EL (cell line): ENCODE measurements at places on chromosomes 1 and 21.

DNA sequence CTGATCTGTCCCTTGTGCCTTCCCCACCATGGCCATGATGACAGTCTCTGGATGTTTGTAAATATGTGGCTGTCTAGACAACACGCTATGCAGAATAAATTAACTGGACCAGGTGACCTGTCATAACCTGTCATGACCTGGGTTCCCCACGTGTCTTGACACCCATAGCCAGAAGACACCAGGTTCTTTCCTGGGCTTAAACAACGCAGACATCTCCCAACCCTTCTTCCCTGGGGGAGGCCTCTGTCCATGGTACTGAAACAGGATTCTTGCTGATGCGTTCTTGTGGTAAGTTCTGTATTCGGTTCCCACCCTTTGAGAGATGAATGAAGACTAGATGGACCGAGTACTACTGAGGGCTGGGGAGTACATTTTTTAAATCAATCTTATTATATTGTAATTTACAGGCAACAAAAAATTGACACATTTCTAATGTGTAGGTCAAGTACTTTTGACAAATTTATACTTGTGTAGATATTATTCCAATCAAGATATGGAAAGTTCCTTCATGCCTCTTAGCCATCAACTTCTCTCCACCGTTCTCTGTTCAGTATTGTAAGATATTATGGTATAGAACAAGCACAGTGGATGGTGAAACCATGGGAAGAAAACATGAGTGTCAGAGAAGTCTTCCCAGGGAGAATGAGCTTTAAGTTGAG is 738.8 kb downstream of the PTPRU start:
- peak; percentile 45 for DNase-seq

DNA sequence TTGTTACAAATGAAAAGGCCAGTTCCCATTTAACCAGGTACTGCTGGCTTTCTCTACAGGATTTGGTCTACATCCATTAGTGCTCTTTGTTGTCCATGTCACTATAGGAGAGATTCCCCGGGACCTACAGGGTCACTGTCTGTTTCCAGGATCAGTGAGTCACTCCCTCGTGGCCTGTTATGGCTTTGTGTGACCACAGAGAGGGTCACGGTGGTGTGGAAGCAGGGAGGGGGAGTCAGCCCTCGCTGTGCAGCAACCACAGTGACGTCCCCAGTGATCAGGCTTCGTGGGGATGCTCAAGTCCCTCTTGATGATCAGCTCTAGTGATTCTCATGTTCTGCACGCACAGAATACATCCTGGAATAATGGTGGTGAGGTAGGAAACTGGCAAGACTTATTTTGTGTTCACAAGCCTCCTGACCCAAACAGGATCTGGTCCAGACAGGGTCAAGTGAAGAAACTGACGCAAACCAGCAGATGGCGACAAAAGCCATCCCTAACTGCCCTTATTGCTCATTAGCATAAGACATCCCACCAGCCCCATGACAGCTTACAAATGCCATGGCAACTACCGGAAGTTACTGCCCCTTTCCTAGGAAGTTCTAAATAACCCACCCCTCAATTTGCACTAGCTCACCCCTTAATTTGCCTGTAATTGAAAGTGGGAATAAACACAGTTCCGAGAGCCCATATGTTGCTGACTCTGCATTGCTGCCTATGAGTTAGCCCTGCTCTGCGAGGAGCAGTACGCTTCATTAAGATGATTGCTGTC is 98.5 kb downstream of the DISC1 start:
- DNase-seq: peak; percentile 56

GRCh38 chr1:117671781-117672501 is 66.1 kb downstream of the TENT5C start:
- no peak for DNase-seq

- peak; percentile 67 for DNase-seq
Measured at GRCh38 chr1:159091607-159092031, 15.1 kb upstream of the AIM2 start.

DNA sequence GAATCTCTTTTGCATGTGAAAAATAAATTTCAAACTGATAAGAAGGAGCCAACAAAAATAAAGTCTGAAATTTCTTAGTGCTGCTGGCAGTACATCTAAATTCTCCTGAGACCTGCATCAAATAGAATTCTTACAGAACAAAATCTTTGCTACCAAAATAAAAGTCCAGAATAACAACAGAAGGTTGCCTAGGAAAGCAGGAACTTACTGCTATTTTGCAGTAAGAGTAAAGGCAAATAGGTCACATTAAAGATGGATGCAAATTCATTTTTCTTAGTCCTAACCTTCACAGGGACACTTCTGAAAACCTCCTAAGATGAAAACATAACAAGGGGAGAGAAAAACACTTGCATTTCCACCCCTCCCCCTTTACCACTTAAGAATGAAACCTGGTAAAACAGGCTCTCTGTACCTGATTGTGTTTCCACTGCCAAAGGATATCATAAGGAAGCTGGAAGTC is 59.0 kb downstream of the RUSC1 start:
- peak; percentile 2 for DNase-seq

GRCh38 chr1:100875228-100875627 is 19.4 kb downstream of the EXTL2 start:
- no peak for DNase-seq

GRCh38 chr1:204307334-204307883 is 52.3 kb downstream of the PLEKHA6 start:
- DNase-seq: peak; percentile 36

- DNase-seq: no peak
Measured at GRCh38 chr21:28439788-28440187, 552.9 kb downstream of the LTN1 start.

GRCh38 chr21:43332861-43333297 is 94.1 kb downstream of the SIK1 start:
- no peak for DNase-seq

- DNase-seq: no peak
Measured at GRCh38 chr1:223228931-223229528, 86.0 kb upstream of the TLR5 start.

GRCh38 chr1:64490213-64490818 is 20.4 kb downstream of the CACHD1 start:
- DNase-seq: no peak

DNA sequence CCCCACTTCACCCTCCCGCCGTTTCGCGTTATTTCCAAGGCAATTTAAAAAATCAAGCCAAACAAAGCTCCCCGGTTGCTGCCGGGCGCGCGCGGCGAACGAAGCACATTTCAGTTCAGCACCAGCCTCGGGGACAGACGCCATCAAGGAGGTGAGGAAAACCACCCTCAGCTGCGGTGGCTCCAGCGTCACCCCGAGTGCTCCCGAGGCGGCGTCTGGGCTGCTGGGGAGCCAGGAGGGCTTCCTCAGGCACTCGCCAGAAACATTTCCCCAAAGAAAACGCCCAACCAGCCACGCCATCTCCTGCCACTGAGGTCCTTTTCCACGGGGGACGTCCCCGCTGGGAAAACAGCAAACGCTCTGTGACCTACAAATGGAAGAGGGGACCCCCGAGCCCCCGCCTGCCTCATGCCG is 623 bp downstream of the GNG4 start:
- peak; percentile 59 for DNase-seq

DNA sequence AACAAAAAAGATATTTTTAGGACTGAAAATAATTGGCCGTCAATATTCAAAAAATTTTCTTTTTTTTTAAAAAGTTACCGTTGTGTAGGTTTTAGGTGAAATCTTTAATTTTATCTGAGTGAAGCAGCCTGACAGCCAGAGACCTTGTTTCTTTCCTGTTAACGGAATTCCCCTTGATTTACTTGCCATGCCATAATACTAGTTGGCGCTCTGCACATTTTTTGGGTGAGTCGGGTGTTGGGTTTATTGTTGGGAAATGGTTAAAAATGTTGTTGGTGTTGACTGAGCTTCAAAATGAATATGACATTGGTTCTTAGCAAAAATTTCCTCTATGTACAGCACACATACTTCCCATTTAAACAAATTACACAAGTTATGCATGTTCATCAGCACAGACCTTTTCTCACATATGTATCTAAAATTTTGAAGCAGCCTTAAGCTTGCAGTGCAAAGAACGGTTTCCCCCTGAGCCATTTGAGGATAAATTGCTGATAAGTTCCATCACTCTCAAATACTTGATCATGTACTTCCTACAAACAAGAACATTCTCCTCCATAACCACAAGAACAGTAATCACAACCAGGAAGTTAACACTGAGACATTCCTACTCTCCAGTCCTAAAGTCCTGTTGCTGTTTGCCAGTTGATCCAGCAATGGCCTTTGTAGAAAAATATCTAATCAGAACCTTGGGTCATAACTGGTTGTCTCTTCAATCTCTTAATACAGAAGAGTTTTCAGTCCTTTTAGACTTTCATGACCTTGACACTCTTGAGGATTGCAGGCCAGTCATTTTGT is 34.2 kb downstream of the CAMTA1 start:
- DNase-seq: peak; percentile 22

DNA sequence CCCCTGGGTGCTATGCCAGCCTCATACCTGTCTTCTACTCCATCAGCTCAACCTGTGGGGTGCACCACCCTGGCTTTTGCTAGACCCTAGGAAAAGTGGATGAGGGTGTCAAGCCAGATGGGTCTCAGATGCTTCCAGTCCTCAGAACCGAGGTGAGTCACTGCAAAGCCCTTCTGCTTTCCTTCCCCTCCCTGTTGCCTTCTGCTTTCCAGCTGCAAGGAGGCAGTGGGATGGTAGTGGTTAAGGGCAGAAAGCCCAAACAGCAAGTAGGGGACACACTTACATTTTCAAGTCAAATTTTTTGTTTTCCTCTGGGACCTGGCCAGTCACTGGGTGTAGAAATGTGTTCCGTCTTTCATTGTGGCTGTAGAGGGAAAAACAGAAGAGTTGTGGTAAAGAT is 60.7 kb upstream of the GOLT1A start:
- DNase-seq: no peak

DNA sequence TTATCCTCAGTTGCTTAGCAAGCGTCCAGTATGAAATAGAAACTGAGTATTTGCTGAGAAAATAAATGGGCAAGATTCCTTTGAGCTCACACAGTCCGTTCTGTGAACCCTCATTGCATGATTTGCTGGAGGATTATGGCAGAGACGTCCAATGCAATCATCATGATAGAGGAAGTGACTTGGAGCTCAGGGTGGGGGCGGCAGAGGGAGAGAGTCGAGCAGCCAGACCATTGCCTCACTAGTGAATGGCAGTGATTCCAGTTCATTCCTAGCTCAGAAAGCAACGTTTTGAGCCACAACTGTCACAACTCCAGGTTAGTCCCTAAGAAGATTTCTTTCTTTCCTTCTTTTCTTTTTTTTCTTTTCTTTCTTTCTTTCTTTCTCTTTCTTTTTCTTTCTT is 27.5 kb upstream of the COL9A2 start:
- DNase-seq: peak; percentile 51

DNA sequence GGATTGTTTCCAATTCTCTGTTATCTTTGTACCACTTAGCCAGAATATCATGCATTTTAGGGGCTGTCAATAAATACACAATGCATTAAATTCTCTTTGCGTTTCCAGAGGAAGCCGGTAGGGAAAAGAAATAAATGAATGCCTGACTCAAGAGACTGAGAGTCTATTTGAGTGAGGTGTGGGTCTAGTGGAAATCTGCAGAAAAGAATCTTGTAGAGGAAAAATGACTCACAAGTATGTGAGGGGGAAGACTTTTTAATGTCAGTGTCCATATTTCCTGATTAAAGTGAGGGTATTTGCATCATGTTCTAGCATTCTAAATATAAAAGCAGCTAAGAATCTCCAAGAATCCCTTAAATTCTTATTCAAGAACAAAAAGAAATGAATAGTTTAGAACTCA is 271.1 kb downstream of the PTPRC start:
- peak; percentile 48 for DNase-seq

GRCh38 chr1:47561523-47562007 is 123.7 kb downstream of the FOXD2 start:
- peak; percentile 35 for DNase-seq

DNA sequence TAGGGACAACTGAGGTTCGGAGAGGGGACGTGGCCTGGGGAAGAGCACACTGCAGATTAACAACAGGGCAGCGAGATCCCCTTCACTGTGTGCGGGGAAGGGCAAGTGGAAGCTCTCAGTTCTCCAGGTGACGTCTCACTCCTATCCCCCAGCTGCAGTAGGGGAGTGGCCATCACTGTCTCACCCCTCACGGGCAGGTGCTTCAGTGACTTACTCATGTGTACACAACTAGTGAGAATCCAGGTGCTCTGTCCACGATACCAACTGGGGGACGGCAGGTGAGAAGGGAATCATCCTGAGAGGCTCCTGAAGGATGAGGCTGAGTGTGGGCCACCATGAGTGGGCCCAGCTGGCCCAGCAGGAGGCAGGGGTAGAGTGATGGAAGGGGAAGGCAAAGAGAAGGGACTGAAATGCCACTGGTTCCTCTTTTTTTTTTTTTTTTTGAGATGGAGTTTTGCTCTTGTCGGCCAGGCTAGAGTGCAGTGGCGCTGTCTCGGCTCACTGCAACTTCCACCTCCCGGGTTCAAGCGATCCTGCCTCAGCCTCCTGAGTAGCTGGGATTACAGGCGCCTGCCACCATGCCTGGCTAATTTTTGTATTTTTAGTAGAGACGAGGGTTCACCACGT is 25.9 kb downstream of the RHBG start:
- DNase-seq: no peak

- DNase-seq: no peak
Measured at GRCh38 chr1:213061263-213061662, 10.2 kb downstream of the RPS6KC1 start.

DNA sequence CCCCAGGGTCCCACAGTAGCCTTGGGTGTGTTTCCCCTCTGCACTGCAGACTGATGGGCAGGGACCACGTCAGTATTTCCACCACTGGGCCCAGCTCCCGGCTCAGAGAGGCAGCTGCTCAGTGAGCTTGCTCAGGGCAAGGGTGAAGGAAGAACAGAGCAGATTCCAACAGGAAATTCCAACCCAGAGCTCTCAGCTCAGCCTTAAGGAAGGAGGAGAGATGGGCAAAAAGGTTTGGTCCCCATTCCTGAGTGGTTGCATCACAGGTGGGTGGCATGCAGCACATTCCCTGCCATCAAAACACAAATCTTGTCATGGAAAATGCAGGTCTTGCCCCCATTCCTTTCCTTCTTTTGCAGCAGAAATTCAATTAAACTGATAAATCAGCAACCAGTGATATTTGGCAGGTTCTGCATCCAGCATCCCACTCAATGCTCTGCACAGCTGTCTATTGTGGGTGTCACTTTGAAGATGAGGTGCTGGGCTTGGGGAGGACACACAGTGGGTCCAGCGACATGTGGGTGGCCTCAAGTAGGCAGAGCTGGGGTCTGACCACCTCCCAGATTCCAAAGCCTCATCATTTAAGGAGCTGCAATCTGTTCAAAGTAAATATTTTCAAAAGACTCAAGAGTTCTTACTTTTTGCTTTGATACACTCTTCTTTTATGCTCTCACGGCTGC is 315.4 kb downstream of the DSCAM start:
- DNase-seq: peak; percentile 9

GRCh38 chr1:84946631-84947030 is 50.3 kb downstream of the MCOLN2 start:
- DNase-seq: no peak

DNA sequence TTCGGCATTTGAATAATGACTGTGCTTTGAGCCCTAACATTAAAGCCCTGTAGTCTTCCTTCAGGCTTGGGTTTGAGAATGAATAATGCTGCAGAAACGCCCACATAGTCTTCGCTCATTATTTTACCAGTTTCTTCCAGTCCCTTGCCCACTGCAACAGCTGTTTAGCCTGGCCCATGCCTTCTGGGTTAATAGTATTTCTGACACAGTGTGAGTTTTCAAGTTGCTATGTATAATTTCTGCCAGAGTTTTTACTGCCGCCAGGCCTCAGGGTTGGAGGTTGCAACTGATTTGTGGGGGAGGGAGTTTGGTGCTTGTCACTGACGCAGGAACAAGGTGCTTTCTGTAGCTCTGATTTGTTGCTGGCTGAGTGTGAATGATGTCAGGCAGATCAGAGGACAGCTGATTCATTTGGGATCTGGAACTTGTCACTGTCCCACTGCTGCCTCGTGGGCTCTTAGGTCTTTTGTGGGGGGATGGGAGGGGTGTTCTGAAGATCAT is 109.8 kb downstream of the MAST2 start:
- DNase-seq: peak; percentile 95
